ENCODE measurements at places on chromosomes 12 and 14.

DNA sequence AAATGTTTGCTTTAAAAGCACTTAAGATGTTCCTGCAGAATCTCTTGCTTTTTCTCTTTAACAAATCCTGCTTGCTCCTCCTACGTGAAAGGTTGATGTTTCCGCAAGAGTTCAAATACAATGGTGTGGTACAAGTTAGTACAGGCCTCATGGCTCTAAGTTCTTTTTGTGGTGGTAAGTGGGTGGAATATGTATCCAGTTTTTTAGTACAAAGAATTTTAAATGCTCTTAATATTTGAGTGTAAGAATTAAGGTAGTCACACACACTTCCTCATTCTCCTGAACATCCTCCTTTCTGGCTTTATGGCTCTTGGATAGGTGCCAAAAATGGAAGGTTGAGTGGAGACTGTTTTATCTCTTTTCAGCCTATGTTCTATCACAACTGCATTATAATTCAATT is 1.8 kb downstream of the OTOGL start:
- no peak for DNase-seq

DNA sequence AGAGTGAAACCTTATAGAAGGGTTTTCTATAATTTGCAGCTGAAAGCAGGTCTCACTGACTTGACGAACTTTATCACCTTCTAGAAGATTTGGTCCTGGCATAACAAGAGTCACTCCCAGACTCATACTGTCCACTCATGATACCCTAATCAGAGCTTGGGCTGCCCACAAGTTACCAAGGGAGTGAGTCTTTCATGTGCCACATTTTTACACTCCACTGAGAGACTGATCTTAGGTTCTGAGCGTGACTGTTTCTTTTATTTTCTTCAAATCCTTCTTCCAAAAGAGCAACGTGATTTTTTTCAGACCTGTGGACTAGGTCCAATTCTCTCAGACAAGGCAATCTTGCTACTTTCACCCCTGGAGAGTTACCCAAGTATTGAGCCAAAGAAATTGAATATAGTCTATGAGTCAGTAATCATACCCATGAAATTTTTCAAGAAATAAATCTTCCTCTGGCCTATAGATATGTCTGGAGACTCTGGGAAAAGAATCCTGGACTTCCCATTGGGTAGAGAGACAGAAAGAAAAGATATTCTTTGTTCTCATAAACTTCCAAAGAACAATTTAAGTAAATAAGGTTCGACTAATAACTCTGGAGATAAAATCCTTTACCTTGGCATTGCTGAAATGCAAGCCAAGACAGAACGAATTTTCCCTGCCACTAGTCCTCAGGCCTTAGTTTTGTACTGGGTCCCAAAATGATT is 26.9 kb downstream of the SIX1 start:
- no peak for DNase-seq

- DNase-seq: no peak
Observed at GRCh38 chr14:76098047-76098446, 53.7 kb upstream of the GPATCH2L start.

DNA sequence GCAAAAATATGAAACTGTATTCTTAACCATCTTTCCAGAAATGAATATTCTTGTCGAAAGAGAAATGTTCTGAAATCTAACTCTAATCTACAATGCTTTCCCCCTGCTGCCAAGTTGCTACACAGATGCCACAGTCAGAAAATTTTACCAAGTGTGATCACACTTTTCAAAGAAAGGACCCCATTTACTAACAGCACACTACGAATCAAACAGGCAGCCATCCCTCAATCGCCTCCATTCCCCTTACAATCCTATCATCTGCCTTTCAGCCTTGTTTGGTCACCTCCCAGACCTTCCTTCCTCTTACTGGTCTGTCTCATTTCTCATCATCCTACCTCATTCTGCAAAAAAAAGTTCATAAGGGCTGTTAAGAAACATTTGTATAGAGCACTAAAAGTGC is 190.1 kb downstream of the MED13L start:
- no peak for DNase-seq

DNA sequence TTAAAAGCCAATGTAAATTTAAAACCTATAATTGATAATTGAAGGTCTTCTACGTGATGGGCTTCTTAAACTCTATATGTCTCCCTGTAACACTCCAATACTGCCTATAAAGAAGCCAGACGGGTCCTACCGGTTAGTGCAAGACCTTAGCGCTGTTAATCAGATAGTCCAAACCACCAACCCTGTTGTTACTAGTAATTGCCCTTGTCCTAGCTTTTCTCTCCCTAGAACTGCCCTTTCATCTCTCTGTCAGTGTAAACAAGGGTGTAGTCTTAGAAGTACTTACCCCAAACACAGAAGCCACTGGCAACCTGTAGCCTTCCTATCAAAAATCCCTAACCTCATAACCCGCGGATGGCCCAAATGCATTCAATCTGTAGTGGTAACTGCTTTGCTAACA is 243.0 kb upstream of the DIO3 start:
- no peak for DNase-seq

- no peak for DNase-seq
Observed at GRCh38 chr12:18971932-18972331, 157.6 kb upstream of the PLEKHA5 start.

DNA sequence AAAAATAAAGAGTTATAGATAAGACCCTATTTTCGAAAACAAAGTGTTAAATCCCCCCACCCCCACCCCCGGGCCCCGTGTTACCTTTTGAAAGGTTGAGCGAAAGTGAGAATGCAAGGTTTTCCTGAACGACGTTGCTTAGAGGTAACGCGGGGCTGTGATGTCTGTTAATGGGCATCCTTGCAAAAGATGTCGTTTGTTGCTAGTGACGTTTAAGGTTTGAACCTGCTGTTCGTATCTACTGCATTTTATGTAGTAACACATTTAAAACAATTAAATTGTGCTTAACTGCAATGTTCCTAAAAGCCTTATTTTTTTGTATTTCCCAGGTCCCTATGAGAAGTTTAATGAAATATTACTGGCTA is 1.2 kb downstream of the CPSF6 start:
- DNase-seq: no peak

GRCh38 chr14:66944872-66945271 is 244.4 kb upstream of the GARIN2 start:
- peak; percentile 9 for DNase-seq

GRCh38 chr12:131452444-131452860 is 258.4 kb upstream of the SFSWAP start:
- no peak for DNase-seq

DNA sequence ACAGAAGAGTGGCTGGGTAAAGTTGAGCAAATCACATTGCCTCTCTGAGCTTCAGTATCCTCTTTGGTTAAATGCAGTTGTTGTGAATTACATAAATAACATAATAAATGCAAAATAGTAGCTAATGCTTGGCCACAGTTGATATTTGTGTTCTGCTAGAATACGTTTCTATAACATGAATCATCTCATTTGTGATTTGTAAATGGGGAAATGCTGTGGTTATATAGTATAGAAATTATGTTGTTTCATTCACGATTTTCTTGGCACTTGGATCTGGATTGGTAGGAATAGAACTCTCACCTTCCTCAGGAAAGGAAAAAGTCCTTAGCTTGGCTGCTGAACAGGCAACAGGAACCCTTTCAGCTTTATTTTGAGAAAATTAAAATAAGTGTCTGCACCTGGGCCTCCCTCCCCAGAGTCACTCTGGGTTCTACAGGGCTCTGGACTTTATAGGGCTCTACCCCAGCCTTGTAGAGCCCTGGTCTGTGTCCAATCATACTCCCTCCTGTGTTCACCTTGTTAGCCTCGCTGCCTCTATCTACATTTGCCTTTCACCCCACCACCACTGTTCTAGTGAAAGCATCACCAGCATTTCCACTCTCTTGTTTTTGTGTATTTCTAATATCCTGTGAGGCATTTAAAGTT is 107.7 kb upstream of the BCAT1 start:
- no peak for DNase-seq

DNA sequence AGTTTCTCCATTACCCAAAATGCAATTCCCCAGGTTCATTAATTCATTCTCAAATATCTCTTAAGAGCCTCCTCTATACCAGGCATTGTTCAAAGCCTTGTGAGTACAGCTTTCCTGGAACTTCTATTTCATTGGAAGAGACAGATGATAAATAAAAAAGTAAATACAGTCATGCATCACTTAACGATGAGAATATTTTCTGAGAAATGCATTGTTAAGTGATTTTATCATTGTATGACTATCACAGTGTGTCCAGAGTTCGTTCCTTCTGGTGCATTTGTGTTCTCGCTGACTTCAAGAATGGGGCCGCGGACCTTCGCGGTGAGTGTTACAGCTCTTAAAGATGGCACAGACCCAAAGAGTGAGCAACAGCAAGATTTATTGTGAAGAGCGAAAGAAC is 66.0 kb downstream of the ANO4 start:
- no peak for DNase-seq

- no peak for DNase-seq
Observed at GRCh38 chr12:131011165-131012079, 57.7 kb downstream of the ADGRD1 start.

DNA sequence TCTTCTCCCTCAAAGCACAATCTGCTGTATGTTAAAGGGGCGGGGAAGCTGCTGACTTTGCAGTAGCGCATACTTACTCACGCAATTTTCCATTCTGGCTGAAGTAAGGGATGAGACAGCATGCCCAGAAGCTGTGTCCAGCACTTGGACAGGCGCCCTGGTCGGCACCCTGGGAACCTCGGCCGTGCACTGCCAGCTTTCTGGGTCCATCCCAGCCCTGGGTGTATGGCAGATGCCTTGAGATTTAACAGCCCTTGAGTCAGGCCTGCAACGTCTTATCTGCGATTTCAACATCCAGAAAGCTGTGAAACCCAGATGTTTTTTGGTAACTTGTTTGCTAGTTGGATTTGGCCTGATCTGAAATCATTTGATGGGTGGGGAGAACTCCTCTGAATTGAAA is 16.1 kb downstream of the EML1 start:
- no peak for DNase-seq

DNA sequence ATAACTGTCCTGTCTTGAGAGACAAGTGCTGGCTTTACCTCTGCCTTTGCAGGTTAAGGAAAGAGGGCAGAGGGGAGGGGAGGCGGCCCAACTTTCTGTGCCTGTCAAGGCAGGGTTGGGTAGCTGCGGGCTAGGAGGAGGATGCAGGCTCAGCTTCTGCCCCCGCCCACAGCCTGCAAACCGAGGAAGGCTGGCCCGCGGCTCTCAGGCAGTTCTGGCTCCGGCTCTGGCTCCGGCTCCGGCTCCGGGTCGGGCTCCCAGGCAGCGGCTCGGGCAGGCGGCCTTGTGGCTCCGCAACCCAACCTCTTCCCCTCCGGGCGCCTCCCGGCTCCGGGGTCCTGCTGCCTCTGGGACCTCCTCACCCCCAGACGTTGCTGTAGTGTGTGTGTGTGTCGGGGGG is 92.9 kb downstream of the TMEM30B start:
- no peak for DNase-seq

DNA sequence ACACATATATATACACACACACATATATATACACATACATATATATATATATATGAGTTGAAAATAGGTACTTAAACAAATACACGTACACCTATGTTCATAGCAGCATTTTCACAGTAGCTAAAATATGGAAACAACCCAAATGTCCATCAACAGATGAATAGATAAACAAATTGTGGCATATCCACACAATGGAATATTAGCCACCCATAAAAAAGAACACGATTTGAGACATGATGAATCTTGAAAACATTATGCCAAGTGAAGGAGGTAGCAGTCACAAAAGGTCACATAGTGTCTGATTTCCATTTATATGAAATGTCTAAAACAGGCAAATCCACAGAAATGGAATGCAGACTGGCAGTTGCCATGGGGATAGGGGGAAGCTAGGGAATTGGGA is 276.3 kb downstream of the KSR2 start:
- no peak for DNase-seq

DNA sequence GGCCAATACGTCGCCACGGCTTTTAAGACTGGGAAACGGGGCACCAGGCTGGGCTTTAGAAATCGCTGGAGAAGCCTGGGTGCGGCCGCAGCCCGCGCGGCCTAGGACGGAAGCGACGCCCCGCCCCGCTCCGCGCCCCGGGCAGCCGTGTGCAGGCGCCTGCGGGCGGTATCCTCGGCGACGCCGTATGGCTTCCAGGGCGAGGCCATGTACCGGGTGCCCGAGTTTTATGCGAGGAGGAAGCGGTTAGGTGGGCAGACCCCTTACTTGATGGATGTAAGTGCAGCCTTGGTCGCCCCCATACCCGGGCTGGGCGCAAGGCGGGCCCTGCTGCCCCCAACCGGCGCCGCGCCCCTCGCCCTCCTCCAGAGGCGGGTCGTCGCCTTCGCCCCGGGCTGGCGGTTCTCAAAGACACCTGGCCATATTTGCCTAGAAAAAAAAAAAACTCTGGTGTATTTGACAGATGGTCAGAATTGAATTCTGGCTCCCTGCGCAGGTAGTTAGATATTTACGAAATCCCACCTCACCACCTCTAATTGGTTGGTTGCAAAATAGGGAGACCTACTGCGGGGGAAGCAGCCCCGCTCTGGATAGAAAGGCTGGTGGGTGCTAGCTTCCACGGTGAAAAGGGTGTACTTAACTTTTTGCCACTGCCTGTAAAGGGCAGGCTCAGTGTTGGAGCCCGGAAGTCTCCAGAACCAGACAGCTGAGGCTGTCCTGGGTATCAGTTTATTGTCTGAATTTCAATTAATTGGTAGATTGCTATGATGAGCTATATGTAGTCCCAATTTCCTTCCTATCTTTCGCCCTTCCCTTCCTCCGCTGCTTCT is at the start of gene PPP1R36:
TSS of gene PPP1R36 (plus strand) at position 171 of the 830 bp plus-strand sequence. CDS start at position 208, 37 bp downstream.
- no peak for DNase-seq

- no peak for DNase-seq
Observed at GRCh38 chr12:79689061-79689476, 1.7 kb downstream of the PAWR start.

DNA sequence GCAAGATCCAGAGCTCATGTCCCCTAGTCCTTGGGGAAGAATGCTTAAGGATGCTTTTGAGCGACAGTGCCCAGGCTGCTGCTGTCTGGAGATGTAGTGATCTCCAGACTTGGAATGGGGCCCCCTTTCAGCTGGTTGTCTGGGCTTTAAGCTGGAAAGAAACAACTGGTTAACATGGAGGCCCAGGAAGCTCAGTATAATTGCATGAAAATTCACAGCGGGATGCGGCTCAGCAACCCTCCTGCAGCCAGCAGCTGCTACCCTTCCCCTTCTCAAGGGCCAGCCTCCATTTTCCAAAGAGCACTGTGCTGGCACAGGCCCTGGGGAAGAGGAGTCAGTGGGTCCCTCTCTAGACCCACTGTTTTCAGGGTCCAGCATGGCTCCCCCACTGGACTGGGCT is 26.3 kb downstream of the RAB35 start:
- no peak for DNase-seq

DNA sequence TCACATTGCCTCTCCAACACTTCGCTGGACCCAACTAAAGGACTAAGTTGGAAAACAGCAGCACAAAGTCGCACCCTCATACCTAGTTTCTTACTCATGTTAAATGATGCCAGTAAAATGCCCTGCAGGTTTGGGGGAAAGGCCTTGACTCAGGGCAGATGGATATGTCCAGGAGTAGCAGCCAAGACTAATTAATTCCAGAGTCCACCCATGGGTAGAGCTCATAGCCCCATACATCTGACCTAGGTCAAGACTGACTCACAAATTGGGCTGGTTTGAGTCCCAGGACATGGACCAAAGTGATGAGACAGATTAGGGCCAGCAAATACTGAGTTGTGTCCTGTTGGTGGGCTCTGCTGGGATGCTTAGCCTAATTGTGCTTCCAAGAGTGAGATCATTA is 224.0 kb upstream of the BTG1 start:
- no peak for DNase-seq

Data from renal cortex interstitium (tissue), 15 donors.